Cerebellar cortex (tissue), 1 donor: ENCODE measurements at places on chromosomes 1 and 21.

DNA sequence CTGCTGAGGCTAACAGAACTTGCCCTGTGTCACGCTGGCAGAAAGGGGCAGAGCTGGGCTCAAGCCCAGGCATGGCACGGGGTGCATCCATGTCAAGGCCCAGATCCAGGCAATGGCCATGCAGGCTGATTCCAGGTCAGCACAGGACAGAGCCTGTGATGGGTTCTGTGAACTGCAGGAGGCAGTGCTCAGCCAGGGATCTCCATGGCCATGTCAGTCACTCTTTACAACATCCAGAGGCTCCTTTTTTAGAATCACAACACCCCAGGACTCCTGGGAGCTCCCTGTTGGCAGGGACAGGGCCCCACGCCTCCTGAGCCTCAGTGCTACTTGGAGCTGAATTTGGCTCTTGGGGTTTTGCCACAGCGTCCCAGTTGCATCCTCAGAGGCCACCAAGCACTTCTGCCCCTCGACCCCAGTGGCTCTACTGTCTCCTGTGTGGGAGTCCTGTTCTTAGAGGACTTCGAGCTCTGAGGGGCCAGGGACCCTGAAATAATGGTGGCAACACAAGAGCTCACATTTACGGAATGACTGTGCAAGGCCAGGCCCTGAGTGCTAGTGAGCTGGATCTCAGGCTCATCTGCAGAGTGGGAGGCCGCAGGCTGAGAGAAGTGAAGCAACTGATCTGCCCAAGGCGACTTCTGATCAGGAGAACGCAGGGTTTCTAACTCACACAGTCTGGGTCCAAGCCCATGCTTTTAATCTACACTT is 211.5 kb downstream of the TRABD2B start:
- peak; percentile 66 for DNase-seq

DNA sequence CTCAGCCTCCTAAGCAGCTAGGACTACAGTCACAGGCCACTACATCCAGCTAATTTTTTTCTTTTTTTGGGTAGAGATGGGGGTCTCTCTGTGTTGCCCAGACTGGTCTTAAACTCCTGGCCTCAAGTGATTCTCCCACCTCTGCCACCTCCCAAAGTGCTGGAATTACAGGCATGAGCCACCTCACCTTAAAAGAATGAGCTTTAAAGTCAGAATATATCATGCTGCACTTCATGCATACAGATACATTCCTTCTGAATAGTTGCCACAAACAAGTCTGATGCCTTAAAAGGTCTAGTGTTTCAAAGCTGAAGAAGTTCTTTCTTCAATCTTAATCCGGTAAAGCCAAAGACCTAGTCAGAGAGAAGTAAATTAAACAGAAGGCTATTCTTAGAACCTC is 23.8 kb upstream of the CPLANE2 start:
- no peak for DNase-seq

DNA sequence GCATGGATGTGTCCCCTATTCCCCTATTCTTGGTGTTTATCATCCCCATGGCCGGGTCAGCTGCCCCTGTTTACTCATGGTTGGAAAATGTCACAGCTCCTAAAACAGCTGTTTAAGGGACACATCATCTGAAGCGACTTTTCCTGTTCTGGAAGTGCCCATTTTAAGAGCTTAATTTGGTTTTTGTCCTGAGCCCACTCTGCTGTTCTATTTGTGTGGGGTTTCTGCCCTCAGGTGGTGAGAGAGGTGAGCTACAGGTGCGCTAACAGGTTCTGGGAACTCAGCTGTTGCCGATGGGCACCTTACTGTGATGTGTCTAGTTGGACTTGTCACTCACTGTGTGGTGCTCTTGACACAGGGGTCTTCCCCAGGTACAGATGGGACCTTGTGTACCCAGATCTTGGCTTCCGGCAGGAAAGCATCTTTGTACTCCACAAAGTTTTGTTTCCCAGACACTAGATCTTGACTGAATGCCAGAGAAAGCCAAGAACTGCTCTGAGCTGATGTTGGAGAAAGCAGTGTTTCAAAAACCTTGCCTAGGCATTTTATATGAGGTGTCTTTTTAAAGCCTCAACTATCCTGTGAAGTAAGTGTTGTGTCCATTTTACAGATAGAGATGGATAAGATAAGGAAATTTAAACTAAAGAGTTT is 59.0 kb upstream of the CD1D start:
- peak; percentile 55 for DNase-seq

DNA sequence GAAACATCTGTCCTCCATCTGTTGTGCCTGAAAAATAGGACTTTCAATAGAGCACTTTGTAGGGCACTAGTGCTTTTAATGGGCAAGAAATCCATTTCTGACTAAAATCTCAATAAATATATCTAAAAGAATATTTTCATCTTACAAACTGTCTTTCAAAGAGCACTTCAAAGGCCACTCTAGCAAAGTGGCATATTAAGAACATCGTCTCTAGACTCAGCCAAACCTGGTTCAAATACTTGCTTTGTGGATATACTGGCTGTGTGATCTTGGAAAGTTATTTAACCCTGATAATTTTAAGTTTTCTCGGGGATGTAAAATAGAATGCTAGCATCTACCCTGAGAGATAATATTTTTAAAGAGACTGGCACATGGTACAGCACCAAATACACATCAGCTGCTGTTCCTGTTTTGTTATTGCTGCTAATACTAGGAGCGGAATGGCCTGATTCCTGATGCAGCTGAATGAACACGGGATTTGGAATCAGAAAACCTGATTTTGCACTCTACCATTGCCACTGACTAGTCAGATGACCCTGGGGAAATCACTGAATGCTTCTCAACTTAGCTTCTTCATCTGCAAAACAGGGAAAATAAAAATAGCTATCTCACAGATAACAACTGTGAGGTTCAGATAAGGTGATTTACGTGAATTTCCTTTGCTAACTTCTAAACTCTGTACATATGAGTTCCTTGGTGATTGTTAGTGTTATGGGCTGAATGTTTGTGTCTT is 25.2 kb upstream of the LRRC8C start:
- DNase-seq, result no peak

DNA sequence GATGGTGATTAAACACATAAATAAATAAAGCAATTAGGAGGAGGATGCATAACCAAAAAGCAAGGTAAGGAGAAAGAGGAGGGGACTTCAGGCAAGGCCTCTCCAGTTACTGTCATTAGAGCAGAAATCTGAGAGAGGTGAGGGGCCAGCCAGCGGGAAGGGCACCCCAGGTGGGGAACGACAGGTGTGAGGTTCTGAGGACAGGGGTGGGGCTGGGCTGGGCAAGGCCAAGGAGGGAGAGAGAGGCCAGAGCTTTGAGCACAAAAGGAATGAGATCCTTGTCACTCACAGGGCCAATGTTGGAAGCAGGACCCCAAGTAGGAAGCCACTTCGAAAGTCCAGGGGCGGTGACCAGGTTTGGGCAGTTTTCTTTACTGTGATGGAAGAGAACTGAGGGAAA is 182.2 kb upstream of the RAB4A start:
- DNase-seq, result no peak

GRCh38 chr1:241600496-241600901 is 39.7 kb downstream of the CHML start:
- DNase-seq, result no peak
